ENCODE measurements at places on chromosomes 12 and 14.
A peak's percentile ranks its signal among the peaks of the same experiment; 100 is the strongest.

GRCh38 chr14:68328509-68328908, 464.4 kb downstream of the ZFP36L1 start:
- no peak for DNase-seq

DNA sequence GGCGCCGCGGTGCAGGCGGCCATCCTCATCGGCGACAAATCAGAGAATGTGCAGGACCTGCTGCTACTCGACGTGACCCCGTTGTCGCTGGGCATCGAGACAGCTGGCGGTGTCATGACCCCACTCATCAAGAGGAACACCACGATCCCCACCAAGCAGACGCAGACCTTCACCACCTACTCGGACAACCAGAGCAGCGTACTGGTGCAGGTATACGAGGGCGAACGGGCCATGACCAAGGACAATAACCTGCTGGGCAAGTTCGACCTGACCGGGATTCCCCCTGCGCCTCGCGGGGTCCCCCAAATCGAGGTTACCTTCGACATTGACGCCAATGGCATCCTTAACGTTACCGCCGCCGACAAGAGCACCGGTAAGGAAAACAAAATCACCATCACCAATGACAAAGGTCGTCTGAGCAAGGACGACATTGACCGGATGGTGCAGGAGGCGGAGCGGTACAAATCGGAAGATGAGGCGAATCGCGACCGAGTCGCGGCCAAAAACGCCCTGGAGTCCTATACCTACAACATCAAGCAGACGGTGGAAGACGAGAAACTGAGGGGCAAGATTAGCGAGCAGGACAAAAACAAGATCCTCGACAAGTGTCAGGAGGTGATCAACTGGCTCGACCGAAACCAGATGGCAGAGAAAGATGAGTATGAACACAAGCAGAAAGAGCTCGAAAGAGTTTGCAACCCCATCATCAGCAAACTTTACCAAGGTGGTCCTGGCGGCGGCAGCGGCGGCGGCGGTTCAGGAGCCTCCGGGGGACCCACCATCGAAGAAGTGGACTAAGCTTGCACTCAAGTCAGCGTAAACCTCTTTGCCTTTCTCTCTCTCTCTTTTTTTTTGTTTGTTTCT, 1.7 kb downstream of the HSPA2 start:
- no peak for DNase-seq

GRCh38 chr12:84166812-84167211, 745.8 kb downstream of the SLC6A15 start:
- no peak for DNase-seq

GRCh38 chr14:63286071-63286470, 32.7 kb downstream of the GPHB5 start:
- DNase-seq: no peak

GRCh38 chr14:78164226-78164853, 5.8 kb upstream of the NRXN3 start:
- no peak for DNase-seq

- DNase-seq: peak; percentile 6
These were observed 37.9 kb downstream of the A2ML1 start for GRCh38 chr12:8860165-8860961.

- no peak for DNase-seq
These were observed 138.1 kb downstream of the BCL11B start for GRCh38 chr14:99133636-99134515.

- DNase-seq: peak; percentile 80
These were observed 115.3 kb downstream of the RAD51B start for GRCh38 chr14:67934862-67935261.

DNA sequence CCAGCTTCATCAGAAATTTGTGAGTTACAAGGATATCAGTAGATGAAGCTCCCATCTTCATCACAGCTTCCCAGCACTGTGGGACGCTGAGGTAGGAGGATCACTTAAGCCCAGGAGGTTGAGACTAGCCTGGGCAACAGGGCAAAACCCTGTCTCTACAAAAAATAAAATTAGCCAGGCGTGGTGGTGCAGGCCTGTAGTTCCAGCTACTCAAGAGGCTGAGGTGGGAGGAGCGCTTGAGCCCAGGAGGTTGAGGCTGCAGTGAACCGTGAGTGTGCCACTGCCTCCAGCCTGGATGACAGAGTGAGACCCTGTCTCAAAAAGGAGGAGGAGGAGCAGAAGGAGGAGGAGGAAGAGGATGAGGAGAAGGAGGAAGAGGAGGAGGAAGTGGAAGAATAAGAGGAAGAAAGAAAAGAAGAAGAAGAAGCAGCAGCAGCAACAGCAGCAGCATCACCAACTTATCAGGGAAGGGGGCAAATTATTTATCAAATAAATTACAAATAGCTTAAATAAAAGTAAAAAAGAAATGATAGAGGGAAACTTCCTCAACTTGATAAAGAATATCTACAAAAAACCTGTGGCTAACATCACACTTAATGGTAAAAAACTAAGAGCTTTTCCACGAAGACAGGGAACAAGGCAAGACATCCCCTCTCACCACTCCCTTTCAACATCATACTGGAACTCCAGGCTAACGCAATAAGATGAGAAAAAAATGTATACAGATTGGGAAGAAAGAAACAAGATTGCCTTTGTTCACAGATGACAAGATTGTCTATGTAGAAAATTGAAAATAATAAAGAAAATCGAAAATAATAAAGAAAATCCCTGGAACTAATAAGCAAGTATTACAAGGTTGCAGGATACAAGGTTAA, 69.6 kb downstream of the NINJ2 start:
- no peak for DNase-seq

DNA sequence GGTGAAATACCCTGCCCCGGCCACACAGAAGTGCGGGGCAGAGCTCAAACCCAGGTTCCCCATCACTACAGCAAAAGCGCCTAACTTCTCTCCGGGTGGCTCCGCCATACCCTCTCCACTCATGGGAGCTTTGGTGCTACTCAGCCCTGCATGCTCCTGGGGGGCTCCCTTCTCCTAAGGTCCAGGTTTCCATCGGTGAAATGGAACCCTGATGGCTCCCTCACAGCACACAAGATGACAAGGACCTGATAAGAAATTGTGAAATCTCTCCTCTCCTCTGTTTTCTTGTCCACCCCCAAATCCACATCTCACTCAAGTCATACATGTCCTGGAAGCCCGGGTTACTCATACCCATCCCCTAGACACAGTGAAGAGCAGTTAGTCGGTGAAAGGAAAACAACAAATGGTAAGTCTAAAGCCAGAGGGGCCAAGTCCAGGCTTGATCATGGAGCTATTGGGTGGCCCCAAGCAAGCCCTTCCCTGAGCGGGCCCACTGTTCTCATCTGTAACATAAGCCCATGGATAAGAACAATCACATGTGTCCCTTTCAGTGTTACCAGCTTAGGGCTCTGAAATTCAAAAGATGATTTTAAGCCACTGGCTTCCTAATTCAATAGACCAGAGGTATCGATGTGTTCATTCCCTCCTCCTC, 317.5 kb downstream of the BCL11B start:
- no peak for DNase-seq

GRCh38 chr12:64780531-64781279, 21.5 kb upstream of the GNS start:
- no peak for DNase-seq

GRCh38 chr12:128852885-128853599, at the start of gene GLT1D1:
Gene GLT1D1 (plus strand): TSS chr12:128853478. CDS start chr12:128853582, 104 bp downstream.
- DNase-seq: no peak

Measured in fibroblast of skin of left quadriceps (primary cell).